ENCODE measurements at places on chromosomes 13 and 19. TPM values are rescaled to one million over a fixed set of nuclear protein-coding genes. Genes with fewer than 3 reads are reported as not detected.

The ZNF607 gene
- 24.0 TPM for total RNA-seq

The EBI3 gene
- total RNA-seq: 0.43 TPM

GRCh38 chr13:77698201-77699058 lies 943 bp downstream of the SLAIN1 start:
- peak overlapping the region; percentile 85 for H3K27ac ChIP-seq
- peak overlapping the region; percentile 98 for H3K4me3 ChIP-seq
- H3K27me3 ChIP-seq: peaks cover 40% of the 10 kb centered on the region
- H3K4me1 ChIP-seq: peaks cover 20% of the 10 kb centered on the region

DNA sequence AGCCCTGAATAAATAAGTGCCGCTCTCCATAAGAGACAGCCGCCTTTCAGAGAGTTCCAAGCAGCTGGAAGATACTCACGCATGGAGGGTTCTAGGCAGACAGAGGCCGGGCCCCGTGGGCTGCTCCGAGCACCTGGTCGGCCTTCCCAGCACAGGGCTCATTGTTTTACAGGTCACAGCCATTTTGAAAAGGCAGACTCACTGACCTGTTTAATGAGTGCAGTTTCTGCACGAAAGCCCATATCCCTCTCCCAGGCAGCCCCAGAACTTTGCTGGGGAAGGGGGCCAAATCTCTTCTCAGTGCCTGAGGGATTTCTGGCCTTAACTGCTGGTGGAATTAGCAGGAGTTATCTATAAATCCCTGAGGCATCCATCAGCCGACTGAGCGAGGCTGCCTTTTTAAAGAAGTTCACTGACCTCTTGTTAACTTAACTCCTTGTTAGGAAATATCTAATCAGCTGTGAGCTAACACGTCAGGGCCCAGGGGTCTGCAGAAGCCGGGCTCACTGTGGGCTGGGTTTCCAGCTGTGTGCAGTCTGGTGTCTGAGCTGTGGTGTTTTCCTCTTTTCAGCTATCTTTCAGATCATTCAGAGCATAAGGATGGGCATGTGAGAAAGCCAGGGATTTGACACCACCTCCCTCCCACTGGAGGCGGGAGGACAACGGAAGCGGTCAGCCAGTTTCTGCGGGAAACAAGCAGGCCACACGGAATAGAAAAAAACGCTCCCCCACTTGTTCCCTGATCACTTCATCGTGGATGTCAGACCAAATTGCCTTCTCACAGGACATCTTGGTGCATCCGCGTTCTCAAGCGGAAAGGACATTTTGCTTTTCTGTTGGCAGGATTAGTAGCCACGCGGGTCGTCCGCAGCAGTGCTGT lies 23.3 kb downstream of the SERP2 start:
- peaks cover 72% of the 10 kb centered on the region for H3K4me1 ChIP-seq
- H3K27me3 ChIP-seq: peaks cover 24% of the 10 kb centered on the region
- DNase-seq: no peak
- H3K36me3 ChIP-seq: no peaks in the 10 kb centered on the region
- H3K27ac ChIP-seq: peak overlapping the region; percentile 63

- DNase-seq: no peak
- peak within 1 kb of the TSS; percentile 90 for H3K4me3 ChIP-seq
- H3K36me3 ChIP-seq: no peaks in the 10 kb centered on the region
- no peak within 1 kb of the TSS for H3K27ac ChIP-seq
Measured at GRCh38 chr19:10085641-10086590, at the start of gene SHFL. TSS of gene SHFL (plus strand) at chr19:10086317. CDS start at chr19:10086428, 111 bp downstream.

DNA sequence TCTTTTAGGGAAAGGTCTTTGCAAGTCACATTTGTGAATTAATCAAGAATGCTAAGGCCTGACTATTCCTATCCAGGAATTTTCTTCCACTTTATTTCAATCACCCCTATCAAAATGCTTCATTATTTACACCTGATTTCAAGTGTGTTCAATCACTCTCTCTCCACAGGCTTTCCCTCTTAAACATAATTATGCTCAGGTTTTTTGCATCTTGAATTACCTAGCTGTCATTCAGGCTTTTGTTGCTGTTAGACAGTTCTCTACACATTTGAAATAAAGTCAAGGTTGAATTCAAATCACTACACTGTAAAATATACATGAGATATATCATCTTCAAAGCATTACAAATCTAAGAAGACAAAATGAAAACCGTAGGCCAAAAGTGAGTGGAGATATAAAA lies 941.3 kb upstream of the SLITRK1 start:
- no peaks in the 10 kb centered on the region for H3K27me3 ChIP-seq
- no peak for DNase-seq
- H3K36me3 ChIP-seq: no peaks in the 10 kb centered on the region
- peaks cover 11% of the 10 kb centered on the region for H3K4me1 ChIP-seq

GRCh38 chr19:16714702-16715287 lies 4.9 kb upstream of the NWD1 start:
- H3K36me3 ChIP-seq: no peaks in the 10 kb centered on the region
- H3K4me1 ChIP-seq: no peaks in the 10 kb centered on the region
- H3K4me3 ChIP-seq: no peak overlapping the region
- no peak for DNase-seq

GRCh38 chr19:34664168-34664567 lies 12.8 kb downstream of the SCGB2B2 start:
- H3K4me1 ChIP-seq: no peaks in the 10 kb centered on the region
- no peak overlapping the region for H3K4me3 ChIP-seq
- H3K27ac ChIP-seq: no peak overlapping the region
- DNase-seq: no peak
- no peaks in the 10 kb centered on the region for H3K36me3 ChIP-seq
- H3K27me3 ChIP-seq: no peaks in the 10 kb centered on the region

GRCh38 chr13:23805122-23805521 lies 84.1 kb downstream of the MIPEP start:
- no peak overlapping the region for H3K4me3 ChIP-seq
- no peaks in the 10 kb centered on the region for H3K27me3 ChIP-seq
- peaks cover 33% of the 10 kb centered on the region for H3K36me3 ChIP-seq
- no peak for DNase-seq
- peaks cover 5% of the 10 kb centered on the region for H3K4me1 ChIP-seq

Measured in type B pancreatic cell (in vitro differentiated cells).